ENCODE measurements at places on chromosomes 7 and 10.
A peak's percentile ranks its signal among the peaks of the same experiment; 100 is the strongest.

DNA sequence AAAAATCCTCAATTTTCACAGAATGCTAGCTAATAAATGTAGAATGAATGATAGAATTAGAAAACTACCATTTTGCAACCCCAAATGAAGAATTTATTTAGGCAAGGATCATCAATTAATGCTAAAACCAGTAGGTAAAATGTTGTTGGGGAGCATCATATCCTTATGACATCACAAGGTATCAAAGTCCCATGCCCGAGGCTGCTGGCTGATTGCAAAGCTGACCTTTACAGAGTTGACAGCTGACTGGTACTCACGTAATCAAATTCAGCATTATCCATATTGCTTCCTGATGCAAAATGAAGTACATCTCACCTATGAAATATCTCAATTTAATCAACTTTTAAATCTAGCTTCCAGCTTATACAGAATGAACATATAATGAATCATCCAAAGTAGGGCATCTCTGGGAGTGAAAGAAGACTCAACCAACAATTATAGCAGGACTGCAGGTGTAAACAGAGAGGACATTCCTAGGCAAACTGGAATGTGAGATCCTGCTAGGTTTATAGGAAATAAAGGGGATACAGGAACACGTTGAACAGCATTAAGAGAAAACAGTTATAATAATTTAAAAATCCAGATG lies 10.2 kb upstream of the BLNK start:
- no peak for DNase-seq

- no peak for DNase-seq
Observed at GRCh38 chr10:67402620-67403019, 293.4 kb downstream of the CTNNA3 start.

DNA sequence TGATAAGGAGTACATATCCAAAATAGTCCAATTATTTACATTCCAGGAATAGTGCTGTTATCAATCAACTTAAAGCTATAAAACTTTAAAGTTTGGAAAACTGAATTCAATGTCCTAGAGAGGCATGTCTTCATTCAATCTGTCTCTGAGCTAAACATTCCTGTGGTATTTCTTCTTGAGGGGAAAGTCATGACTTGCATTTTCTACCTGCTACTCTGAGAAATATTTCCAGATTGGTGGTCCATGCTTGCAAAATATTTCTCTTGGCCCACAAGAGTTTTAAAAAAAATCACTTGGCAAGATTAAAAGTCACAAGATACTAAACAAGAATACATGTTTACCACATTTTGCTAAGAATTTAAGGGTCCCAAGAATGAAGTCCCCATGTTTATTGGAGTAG lies 63.6 kb upstream of the HGF start:
- no peak for DNase-seq

DNA sequence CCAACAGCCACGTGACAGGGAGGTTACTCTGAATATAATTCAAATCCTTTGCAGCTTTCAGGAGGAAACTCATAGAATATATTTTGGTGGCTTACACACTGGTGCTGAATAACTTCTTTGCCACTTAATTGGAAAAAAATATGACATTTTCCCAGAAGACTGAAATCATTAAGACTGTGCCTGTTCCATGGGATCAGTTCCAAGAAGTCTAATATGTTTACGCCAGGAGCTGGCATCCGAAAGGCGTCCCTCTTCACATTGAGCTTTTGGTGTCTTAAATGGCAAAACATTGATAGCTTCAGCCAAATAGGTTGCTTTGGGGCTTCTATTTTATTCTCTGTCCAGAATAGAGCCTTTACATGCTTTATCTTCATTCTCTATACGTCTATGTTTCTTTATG lies 917.6 kb upstream of the LRRTM3 start:
- no peak for DNase-seq

DNA sequence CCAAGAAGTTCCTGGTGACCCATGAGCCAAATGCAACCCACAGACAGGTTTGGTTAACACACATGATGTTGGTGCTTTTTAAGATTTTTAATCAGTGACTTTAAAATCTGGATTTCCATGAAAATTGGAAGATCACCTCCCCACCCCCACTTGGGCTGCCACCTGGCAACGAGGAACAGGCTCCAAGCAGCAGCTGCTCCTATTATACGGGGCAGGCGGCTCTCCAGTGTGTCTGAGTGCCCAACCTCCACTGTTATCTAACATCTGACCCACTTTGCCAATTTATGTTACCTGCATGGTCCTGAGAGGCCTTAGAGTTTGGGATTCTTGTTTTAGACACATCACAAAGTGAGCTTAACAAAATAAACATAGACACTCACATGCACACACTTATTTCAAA lies 56.4 kb downstream of the SGMS1 start:
- no peak for DNase-seq

DNA sequence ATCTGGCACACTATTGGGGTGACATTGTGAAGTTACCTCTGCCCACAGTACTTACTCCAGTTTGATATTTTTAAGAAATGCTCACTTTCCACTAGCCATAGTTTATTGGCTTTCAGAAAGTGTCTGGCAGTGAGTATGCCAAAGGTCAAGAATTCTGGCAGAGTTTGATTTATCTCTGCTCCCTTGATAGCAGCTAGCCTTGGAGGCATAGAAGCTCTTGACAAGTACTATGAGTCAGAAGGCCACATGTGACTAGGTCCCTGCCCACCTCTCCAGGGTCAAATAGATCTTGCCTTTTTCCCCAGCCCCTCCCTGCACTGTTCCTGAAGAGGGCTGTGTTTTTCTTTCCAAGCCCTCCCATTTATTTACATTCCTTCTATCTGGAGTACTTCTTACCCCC lies 202.2 kb downstream of the AUTS2 start:
- DNase-seq: no peak

DNA sequence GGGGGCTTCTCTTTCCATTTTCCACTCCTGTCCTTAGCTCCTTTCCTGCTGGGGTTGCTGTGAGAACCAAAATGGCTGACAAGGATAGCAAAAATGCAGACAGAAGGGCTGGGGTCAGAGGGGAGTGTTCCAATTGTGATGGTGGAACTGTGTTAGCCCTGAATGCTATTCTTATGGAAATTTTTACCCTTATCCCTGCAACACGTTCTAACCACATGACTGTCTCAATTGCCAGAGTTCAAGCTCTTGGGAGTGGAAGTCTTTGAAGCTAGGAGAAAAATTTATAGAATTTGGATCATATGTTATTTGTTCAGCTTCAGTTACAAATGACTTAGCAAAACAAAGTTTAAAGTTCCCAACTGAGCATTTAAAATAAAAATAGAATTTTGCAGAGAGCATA lies 134.1 kb downstream of the ADCYAP1R1 start:
- DNase-seq: peak; percentile 94

- no peak for DNase-seq
Observed at GRCh38 chr7:80463272-80463920, 48.5 kb downstream of the GNAT3 start.

GRCh38 chr10:61902445-61903220 lies 1.1 kb downstream of the ARID5B start:
- DNase-seq: peak; percentile 94

- DNase-seq: peak; percentile 80
Observed at GRCh38 chr7:4799508-4800268, 24.3 kb downstream of the AP5Z1 start.

- no peak for DNase-seq
Observed at GRCh38 chr10:8275911-8276310, 221.4 kb downstream of the GATA3 start.

GRCh38 chr7:128247640-128248194 lies 6.6 kb downstream of the LEP start:
- DNase-seq: no peak

GRCh38 chr7:128177768-128178550 lies 63.1 kb upstream of the LEP start:
- DNase-seq: no peak

- no peak for DNase-seq
Observed at GRCh38 chr10:74056050-74056818, 58.3 kb downstream of the VCL start.

GRCh38 chr10:57098146-57098545 lies 737.1 kb upstream of the ZWINT start:
- DNase-seq: no peak

DNA sequence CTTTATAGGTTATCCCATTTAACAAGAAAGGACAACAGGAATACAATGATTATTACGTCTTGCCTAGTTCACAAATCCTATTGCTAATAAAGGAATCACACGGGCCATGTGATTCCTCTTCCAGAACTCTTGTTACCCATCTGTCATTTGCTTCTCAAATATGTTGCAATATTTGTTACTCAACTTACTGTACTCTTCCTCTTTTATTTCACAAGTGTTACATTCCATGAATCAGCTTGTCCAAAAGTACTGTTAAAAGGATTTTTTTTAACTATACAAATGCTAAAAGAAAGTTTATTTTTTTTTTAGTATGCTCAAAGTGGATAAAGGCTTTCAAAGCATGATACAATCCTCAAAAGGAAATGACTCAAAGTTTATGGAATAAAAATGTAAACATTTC lies 3.9 kb upstream of the CD36 start:
- DNase-seq: peak; percentile 72

- DNase-seq: peak; percentile 25
Observed at GRCh38 chr7:12017046-12017445, 185.0 kb upstream of the THSD7A start.

DNA sequence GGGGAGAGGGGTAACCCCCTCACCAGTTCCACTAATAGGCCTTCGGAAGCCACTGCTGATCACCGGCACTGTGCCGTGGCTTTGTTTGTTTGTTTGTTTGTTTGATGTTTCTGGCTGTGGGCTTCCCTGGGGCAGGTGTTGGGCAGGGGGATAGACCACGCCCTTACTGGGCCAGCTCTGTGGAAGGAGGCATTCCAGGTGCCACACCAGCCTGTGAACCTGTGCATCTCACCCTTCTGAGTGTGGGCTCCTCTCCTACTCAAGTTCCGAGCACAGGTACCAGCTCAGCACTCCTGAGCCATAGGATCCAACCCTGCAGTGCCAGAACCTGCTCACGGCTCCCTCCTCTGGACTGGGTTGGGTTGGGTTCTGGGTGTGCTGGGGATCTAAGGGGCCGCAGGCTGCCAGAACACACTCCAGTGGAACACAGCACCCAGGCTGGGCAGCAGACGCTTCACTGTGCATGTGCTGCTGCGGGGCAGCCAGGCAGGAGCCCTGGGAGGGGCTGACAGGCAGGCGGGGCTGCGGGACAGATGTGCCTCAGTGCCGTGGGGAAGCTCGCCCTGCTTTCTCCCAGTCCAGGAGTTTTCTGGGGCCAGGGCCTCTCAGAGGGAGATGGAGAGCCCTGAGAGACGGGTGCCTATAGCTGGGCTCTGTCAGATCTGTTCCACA lies 1053.9 kb downstream of the CNTNAP2 start:
- DNase-seq: no peak

DNA sequence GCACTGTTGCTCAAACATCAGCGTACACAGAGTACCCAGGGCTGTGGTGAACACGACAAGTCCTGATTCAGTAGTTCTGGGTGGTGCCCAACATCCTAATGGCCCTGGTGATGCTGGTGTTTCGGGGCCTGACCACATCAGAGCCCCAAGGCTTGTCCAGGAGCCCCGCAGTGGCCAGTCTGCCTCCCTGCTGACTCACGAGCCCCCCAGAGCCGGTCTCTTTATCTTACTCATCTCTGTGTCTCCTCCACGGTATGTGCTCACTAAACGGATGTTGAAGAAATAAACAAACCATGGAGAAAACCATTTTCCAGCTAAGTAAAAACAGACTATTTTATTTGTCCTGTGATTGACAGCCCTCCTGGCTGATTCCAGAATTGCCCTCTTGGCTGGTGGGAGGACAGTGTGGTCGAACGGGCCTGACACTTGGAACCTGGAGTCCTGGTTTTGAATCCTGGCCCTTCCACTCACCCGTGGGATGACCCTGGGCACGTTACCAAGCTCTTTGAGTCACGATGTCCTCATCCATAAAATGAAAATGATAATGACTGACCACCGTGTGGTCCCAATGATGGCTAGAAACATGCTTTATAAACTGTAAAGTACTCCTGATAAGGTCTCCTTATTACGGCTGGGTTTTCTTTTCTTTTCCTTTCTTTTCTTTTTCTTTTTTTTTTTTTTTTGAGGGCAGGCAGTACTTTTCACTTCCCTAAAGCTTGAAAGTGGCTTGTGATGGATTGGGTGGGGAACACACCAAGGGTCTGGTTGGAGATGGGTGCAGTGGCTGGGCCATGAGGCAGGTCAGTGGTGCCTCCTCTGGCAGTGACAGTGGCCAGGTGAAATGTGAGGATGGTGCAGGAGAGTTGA lies 5.7 kb downstream of the HIP1 start:
- no peak for DNase-seq

GRCh38 chr10:102449321-102450123 lies 1.8 kb downstream of the C10orf95 start:
- peak; percentile 59 for DNase-seq

DNA sequence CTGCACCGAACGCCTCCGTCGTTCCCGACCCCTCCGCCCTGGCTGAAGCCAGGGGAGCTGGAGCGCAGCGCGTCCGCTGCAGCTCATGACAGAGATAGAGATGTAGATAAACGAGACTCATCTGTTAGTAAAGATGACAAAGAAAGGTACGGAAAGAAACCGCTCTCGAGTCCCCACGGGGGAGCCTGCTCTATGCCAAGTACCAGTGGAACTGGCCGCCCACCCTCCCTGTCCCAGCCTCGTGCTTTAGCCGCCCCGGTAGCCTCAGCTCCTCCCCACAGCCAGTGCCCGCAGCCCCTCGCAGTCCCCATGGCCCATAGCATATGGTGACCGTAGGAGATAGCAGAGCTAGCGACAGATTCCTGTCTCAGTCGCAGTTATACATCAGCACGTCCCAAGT lies 344.7 kb upstream of the GALNT17 start:
- no peak for DNase-seq

- no peak for DNase-seq
Observed at GRCh38 chr10:109591601-109592000, 331.7 kb downstream of the XPNPEP1 start.

GRCh38 chr7:156475179-156475578 lies 165.4 kb upstream of the RNF32 start:
- no peak for DNase-seq

DNA sequence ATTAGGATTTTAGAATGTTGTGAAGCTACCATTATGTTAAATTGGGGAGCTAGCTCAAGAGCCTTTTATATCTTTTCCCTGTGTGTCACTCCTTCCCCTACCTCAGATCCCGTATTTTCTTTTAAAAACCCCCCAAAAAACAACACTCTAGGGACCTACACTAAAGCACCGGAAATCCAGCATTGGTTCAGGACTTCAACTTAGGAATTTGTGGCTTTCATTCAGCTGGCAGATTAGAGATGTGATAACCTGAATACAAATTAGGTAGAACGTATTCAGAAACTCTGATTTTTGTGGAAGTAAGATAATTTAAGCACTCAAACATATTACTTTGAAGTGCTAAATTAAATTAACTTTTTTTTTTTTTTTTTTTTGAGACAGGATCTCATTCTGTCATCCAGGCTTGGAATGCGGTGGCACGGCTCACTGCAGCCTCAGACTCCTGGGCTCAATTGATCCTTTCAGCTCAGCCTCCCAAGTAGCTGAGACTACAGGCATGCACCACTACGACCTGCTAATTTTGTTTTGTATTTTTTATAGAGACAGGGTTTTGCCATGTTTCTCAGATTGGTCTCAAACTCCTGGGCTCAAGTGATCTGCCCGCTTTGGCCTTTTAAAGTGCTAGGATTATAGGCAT lies 6.8 kb downstream of the TBC1D12 start:
- DNase-seq: no peak

Measured in muscle of leg (tissue), 16 donors.